Endothelial cell (in vitro differentiated cells): ENCODE measurements at places on chromosomes 5 and 9. TPM values are rescaled to one million over a fixed set of nuclear protein-coding genes. Genes with fewer than 3 reads are reported as not detected.

Gene SPINK13
- not detected for total RNA-seq

Gene AQP7
- 0.64 TPM for total RNA-seq

Gene TLE1
- 79.4 TPM for total RNA-seq

Gene TMEM215
- 0.18 TPM for total RNA-seq

DNA sequence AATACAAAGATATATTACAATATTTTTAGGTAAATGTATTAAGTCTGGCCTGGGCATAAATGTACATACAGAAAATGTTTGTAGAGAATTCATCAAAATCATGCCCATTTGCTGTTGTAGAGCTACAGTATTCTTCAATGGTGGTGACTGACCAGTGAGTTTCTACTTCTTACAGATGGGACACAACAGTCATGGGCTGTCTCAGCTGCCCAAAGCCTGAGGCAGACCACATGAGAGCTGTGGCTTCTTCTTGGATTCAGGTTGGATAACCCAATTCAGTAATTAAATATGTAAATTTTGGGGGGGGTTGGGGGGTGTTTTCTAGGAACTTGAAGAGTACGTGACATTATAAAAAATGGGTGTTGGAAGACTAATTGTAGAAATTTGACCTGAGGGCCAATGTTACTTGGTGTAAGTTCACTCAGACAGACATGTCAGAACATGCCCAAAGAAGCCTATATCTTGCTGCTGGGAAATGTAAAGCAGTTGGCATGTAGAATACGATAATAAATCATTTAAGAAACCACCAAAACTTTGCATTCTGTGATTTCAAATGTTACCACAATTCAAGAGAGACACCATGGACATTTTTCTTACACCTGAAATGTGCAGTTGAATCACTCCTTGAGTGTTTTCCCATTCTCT lies 17.9 kb downstream of the STARD4 start:
- no peak overlapping the region for H3K4me3 ChIP-seq
- H3K27ac ChIP-seq = no peak overlapping the region
- H3K4me1 ChIP-seq = no peaks in the 10 kb centered on the region
- peaks cover 3% of the 10 kb centered on the region for H3K27me3 ChIP-seq

GRCh38 chr5:16572289-16573015 lies 44.3 kb downstream of the RETREG1 start:
- H3K4me1 ChIP-seq = peaks cover 14% of the 10 kb centered on the region
- H3K4me3 ChIP-seq = no peak overlapping the region
- no peak for DNase-seq
- H3K27ac ChIP-seq = no peak overlapping the region
- H3K36me3 ChIP-seq = peaks cover 7% of the 10 kb centered on the region
- peaks cover 5% of the 10 kb centered on the region for H3K27me3 ChIP-seq

DNA sequence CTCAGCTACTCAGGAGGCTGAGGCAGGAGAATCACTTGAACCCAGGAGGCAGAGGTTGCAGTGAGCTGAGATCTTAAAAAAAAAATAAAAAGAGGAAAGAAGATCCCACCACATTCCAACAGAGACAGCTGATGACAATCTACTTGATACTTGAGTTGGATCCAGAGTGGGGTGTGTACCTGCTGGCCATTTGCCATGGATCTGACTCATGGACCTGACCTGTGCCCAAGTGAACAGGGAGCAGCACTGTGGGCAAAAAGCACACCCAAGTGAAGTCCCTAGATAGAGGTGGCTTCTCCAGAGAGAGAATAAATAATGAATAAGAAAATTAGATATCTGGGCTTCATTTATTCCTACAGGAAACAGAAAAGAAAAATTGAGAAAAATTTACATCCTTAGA lies 81.2 kb upstream of the MIER3 start:
- H3K36me3 ChIP-seq = no peaks in the 10 kb centered on the region
- no peak overlapping the region for H3K4me3 ChIP-seq
- no peaks in the 10 kb centered on the region for H3K27me3 ChIP-seq
- DNase-seq = no peak

DNA sequence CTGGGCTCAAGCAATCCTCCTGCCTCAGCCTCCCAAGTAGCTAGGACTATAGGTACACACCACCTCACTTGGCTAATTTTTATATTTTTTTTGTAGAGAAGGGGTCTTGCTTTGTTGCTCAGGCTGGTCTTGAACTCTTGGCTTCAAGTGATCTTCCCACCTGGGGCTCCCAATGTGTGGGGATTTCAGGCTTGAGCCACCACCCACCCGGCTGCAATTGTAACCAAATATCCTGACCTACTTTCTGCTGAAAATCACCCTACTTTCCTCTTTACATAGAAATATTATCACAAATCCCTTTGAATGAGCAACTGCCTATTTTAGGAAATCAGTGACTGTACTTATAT lies 59.6 kb upstream of the ZNF608 start:
- no peak overlapping the region for H3K4me3 ChIP-seq
- no peak overlapping the region for H3K27ac ChIP-seq
- no peak for DNase-seq
- H3K4me1 ChIP-seq = peaks cover 31% of the 10 kb centered on the region

DNA sequence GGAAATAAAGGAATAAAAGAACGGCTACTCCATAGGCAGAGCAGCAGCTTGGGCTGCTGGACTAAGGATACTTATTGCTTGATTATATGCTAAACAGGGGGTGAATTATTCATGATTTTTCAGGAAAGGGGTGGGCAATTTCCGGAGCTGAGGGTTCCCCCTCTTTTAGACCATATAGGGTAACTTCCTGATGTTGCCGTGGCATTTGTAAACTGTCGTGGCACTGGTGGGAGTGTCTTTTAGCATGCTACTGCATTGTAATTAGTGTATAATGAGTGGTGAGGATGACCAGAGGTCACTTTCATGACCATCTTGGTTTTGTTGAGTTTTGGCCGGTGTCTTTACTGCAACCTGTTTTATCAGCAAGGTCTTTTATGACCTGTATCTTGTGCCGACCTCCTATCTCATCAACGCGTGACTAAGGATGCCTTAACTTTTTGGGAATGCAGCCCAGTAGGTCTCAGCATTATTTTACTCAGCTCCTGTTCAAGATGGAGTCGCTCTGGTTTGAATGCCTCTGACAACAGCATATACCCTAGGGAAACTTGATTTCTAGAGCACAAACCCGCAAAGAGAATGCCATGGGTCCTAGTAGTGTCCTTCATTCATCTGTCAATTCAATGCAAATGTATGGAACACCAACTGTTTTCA lies 47.8 kb upstream of the PWWP2A start:
- peaks cover 32% of the 10 kb centered on the region for H3K4me1 ChIP-seq
- no peak for DNase-seq
- no peak overlapping the region for H3K4me3 ChIP-seq
- H3K36me3 ChIP-seq = no peaks in the 10 kb centered on the region
- peak overlapping the region; percentile 44 for H3K27ac ChIP-seq

DNA sequence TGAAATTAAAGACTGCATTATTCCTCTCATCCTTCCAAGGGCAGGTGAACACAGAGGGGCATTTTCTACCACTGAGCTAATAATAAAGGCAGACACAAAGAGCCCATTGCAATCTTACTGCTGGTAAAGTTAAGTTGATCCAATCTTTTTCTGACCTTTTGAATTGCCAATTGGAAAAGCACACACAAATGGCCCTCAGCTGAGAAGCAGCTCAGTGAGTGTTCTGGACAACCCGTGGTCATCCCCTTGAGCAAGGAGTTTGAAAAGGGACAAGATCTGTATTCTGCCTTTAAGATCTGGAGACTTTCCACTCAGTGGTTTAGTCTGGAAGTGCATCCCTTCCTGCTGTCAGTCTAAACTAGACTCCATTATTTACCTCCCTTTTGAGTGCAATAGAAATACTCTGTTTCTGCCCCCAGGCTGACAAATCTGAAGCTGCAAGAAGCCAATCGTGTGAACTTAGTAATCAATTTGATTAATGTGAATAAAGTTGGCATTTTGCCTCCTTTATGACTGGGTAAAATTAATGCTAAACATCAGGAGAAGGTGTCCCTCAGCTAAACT lies 835.7 kb downstream of the MAT2B start:
- H3K27me3 ChIP-seq = no peaks in the 10 kb centered on the region
- no peaks in the 10 kb centered on the region for H3K36me3 ChIP-seq
- no peak for DNase-seq
- H3K4me1 ChIP-seq = no peaks in the 10 kb centered on the region
- H3K4me3 ChIP-seq = no peak overlapping the region
- no peak overlapping the region for H3K27ac ChIP-seq

DNA sequence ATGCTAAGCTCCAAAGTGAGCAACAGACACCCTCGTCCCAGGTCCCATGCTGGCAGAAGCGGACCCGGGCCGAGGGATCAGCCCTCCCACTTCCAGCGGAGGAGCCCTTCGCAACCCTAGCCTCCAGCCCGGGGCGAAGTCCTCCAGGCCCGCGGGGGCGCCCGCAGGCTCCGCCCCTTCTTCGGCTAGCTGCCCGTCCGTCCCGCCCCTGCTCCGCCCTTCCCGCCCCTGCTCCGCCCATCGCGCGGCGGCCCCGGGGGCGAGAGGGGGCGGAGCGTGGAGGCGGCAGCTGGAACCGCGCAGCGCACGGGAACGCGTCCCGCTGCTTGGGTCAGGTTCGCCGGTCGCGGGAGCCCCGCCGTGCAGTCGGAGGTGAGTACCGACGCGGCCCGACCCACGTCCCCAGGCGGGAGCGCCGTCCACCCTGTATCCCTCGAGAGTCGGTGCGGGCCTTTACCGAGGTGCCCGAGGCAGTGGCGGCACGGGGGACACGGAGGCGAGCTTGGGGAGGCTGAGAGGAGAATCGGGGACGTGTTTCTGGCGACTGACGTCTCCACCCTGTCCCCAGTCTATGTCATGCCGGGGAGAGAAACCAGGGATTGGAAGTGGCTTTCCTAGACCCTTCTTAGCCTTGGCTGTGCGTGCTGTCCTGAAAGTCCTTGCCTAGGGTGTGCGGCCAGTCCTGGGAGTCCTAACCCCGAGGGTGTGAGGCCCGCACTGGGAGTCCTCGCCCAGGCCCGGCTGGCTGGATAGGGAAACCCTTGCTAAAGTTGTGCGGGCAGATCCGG lies at the start of gene ACO1:
Gene ACO1 (plus strand): TSS at position 280 of the 788 bp plus-strand sequence. CDS start 20,864 bp downstream, outside the sequence.
- peak; percentile 93 for DNase-seq
- H3K4me1 ChIP-seq = peaks cover 9% of the 10 kb centered on the region
- H3K4me3 ChIP-seq = peak within 1 kb of the TSS; percentile 93
- H3K27me3 ChIP-seq = peaks cover 2% of the 10 kb centered on the region
- no peaks in the 10 kb centered on the region for H3K36me3 ChIP-seq

GRCh38 chr9:80552931-80553330 lies 981.2 kb downstream of the TLE4 start:
- no peak overlapping the region for H3K4me3 ChIP-seq
- H3K4me1 ChIP-seq = no peaks in the 10 kb centered on the region
- H3K27ac ChIP-seq = no peak overlapping the region
- H3K36me3 ChIP-seq = no peaks in the 10 kb centered on the region

GRCh38 chr9:84636436-84636835 lies 33.1 kb upstream of the NTRK2 start:
- no peaks in the 10 kb centered on the region for H3K4me1 ChIP-seq
- H3K27me3 ChIP-seq = no peaks in the 10 kb centered on the region
- no peak overlapping the region for H3K27ac ChIP-seq
- no peak overlapping the region for H3K4me3 ChIP-seq
- no peak for DNase-seq

GRCh38 chr9:6000955-6001354 lies 14.5 kb downstream of the RANBP6 start:
- no peak overlapping the region for H3K27ac ChIP-seq
- H3K36me3 ChIP-seq = no peaks in the 10 kb centered on the region
- no peaks in the 10 kb centered on the region for H3K27me3 ChIP-seq
- DNase-seq = no peak

DNA sequence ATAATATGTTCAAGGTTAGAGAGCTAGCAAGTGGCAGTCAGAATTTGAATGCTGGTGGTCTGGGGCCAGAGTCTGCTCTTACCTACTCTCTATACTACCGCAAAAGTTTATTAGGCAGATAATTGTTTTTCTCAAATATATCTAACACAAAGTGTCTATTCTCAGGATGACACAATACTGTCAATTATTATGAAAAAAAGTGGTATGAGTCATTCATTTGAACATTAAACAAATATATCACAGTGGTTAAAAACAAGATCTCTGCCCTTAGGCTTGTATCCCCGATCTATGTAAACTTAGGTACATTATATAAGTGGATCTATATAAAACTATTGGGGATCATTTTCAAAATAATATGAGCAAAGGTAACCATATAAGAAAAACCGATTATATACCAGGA lies 354.9 kb downstream of the CETN3 start:
- H3K27ac ChIP-seq = no peak overlapping the region
- DNase-seq = no peak
- no peak overlapping the region for H3K4me3 ChIP-seq

DNA sequence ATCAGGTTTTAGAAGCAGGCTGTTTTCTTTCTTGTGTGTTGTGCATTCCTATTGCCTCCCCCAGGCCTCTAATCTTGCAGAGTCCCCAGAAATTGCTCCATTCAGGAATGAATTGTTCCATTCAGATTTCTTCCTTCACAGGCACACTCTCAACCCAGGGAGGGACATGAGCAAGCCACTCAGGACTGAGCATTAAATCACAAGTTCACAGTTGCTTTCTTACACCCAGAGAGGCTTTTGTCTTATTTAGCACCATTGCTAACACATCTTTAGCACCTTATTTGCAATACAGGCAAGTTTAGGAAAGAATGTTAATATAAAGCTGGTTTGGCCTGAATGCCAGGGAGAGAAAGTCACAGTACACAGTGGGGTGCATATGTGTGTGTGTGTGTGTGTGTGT lies 221.4 kb downstream of the RAB3C start:
- no peaks in the 10 kb centered on the region for H3K36me3 ChIP-seq
- no peak overlapping the region for H3K27ac ChIP-seq
- H3K4me3 ChIP-seq = no peak overlapping the region
- H3K4me1 ChIP-seq = no peaks in the 10 kb centered on the region
- no peak for DNase-seq
- no peaks in the 10 kb centered on the region for H3K27me3 ChIP-seq

DNA sequence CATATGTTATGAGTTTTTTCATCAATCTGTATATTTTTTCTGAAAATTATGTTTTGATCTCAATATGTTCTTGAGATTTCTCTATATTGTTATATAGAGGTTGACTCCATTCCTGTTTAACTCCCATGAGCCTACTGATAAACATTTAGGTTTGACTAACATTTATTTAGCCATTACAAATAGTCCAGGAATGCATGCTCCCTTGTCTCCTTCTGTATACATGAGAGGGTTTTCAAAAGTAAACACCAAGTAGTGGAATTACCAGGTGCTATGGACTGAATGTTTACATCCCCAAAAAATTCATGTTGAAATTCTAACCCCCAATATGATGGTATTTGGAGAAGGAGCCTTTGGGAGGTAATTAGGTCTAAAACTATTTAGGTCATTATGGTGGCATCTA lies 3.5 kb upstream of the OR5C1 start:
- H3K4me1 ChIP-seq = peaks cover 3% of the 10 kb centered on the region
- no peak for DNase-seq
- no peaks in the 10 kb centered on the region for H3K27me3 ChIP-seq
- no peak overlapping the region for H3K4me3 ChIP-seq

DNA sequence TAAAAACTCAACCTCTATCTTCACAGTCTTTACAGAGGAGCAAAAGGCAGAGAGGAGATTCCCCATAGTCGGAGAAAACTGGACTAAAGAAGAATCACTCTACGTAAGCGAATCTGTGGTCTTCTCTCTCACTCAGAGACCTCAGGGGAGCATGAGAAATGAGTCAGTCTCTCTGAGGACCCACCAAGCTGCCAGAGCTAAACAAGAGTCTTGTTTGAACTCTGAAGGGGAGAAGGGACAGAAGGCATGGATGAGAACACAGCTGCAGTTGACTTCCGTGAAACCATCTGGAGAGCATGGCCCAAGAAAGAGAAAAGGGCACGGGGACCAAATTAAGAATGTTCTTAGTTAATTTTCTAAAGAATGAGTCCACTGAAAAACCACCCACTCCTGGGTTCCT lies 12.8 kb upstream of the MAN2A1 start:
- H3K4me1 ChIP-seq = no peaks in the 10 kb centered on the region
- H3K36me3 ChIP-seq = no peaks in the 10 kb centered on the region
- no peak overlapping the region for H3K27ac ChIP-seq
- no peak for DNase-seq
